ENCODE measurements at places on chromosomes 2 and 18.

DNA sequence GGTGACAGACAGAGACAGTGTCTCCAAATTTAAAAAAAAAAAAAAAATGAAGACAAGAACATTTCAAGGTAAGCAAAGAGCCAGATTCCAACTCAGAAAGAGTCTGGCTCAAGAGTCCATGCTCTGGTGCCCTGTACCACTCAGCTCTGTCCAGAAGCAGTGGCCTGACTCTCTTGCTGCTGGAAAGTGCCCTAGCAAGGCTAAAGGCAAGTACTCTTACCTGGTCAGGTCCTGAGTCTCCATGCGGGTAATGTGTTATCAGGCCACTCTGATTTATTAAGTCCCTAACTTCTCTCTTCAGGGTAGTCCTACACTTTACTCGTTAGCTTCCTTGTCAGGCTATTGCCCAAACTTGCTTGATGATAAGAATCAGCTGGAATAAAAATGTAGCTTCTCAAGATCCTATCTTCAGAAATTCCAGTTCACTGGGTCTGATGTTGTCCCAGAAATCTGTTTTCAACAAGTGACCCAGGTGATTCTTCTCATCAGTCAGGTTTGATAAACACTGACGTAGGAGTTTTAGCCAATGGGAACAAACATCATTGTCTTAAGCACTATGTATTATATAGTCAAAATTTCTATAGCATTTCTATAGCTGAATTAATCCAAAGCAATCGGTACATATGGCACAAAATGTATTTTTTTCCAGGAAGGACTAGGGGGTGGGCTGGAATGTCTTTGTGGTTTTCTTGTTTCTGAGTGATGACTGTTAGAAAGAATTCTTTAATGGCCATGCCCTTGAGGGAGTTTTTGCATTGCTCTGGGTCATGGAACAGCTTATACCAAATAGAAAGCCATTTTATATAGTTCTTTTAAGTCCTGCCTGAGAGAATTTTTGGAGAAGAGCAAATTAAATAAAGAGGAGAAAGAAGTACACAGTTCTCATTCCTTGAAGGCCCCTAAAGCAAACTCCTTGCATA lies 139.9 kb upstream of the DNMT3A start:
- DNase-seq = no peak

GRCh38 chr2:182717416-182717815 lies 1.4 kb downstream of the DNAJC10 start:
- no peak for DNase-seq

GRCh38 chr18:12751503-12751884 lies 48.7 kb downstream of the PSMG2 start:
- DNase-seq = no peak

DNA sequence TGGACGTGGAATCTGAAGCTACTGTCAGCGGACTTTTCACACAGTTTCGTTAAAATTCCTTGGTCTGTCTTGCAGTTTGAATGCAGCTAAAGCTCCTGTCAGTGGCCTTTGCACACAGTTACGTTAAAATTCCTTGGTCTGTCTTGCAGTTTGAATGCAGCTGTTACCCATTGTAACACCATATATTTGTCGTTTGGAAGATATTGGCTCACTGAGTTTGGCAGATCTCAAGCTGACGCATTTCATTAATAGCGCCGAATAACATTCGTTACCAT lies 1.0 kb downstream of the LIMS1 start:
- no peak for DNase-seq

DNA sequence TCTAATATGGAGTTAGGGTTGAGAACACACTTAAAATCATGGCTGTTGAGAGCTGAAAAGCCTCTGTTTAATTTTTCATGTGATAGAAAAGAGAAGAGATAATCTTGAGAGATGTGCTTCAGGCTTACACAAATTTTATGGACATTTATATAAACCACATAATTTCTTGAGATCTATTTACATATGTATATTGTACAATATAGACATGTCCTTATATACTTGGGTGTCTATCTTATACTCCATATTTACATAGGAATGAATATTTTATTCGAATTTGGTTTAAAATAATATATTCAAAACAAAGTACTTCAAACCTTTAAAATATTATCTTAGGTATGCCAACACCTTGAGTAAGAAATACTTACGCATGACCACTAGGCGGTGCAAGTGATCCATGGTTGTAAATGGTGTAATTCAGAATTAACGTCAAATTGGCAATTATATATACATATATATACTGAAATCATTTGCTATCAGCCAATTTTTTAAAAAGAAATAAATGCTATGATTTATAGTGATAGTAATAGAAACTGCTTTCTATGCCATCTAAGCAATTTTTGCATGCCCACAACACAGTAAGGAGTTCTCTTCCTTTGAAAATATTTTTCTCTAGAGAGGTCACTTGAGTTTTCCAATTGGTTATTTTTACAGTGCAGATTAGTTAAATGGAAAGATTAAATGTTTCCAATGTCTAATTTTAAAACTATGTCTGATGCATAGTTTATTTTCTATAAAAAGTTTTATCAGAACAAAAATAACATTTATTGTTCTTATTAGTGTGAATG lies 37.6 kb upstream of the SPAG16 start:
- peak; percentile 47 for DNase-seq

GRCh38 chr2:6855860-6856547 lies 9.7 kb downstream of the CMPK2 start:
- DNase-seq = no peak

GRCh38 chr2:180554330-180554729 lies 426.1 kb upstream of the UBE2E3 start:
- DNase-seq = no peak

DNA sequence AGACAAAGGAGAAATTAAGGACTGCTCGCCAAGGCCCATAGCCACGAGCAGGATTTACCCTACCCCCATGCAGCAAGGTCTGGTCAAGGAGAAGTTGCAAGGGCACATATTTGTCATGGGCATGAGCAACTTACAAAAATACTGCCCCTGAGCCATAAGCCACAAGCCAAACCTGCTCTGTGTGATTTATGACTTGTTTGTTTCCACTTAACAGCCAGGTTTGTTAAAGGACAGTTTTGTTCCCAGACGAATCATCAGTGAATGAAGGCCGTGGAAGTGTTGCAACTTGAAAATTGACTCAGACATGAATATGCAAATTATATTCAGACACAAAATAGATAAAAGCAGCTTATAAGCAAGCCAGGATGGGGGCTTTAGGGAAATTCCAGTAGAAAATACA lies 31.3 kb upstream of the EVA1A start:
- DNase-seq = no peak

DNA sequence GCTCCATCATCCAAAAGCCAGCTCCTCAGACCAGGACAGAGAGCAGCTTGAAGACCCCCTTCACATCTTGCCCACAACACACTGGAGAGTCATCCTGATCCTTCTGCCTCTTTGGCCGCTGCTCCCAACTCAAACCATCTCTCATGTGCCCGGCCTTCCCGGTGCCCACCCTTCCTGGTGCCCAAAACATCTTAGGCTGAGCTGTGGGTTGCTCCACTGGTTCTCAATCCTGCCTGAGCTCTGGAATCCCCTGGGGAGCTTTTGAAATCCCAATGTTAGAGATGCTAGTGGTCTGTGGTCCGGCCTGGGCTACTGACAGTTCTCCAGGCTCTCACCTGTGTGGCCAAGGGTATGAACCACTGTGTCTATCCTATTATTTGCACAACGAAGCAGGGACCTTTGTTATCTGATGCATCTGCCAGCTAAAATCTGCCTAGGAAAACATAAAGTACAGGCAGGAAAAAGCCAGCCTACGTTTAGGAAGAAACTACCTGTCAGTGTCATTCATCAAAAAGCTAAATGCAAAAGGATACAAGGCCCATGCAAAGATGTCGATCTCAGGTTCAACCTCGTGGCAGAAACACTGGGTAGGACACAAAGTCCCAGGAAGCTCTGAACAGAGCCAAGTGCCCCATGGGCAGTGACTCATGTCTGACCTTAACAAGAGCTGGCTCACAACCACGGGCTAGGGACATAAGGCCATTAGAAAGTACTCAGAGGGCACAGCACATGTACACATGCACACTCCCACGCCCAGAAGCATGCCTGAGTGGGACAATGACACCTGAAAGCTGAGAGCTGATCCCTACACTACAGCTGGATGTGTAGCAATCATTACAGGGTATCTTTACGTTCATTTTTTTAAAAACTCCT lies 30.8 kb downstream of the TBC1D8 start:
- no peak for DNase-seq

DNA sequence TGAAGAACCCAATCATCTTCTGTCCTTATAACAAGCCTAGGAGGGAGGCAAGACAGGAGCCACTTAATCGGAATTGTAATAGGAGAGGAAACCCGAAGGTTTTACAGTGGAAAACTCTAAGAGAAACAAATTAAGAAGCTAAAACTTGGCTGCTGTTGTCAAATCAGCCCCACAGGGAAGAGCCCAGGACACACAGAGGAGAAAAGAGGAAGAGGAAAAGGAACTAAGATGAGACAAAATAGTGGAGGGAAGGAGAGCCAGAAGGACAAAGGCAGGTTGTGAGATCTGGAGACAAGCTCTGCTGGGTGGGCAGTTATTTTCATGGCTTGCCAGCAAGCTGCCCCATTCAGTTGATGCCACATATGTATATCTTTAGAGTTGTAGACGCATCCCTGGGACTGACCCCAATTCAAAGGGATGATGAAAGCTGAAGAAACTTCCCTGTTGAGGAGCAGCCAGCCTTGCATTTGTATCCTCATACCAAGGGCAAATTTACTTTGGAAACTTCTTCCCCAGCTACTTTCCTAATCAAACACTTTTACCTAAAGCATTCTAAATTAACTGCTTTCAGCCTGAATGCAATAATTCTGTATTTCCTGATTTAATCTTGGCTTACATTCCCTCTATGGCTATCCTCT lies 499.8 kb upstream of the MEIS1 start:
- DNase-seq = no peak

DNA sequence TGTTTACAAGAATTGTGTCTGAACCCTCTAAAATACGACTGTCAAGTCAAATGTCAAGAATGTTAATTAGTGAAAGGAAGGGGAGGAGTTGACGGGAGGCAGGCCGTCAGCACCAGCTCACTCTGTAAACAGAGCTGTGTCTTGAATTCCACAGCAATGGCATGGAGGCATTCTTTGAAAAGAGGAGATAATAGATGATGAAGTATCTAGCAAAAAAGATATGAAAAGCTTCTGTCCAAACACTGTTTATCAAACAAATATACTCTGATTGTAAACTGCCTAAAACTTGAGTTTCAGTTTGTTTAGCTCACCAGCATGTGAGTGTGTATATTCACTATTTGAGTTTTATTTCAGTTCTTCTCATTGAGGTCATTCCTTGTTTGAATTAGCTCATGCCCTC lies 94.7 kb upstream of the CDC42EP3 start:
- no peak for DNase-seq

DNA sequence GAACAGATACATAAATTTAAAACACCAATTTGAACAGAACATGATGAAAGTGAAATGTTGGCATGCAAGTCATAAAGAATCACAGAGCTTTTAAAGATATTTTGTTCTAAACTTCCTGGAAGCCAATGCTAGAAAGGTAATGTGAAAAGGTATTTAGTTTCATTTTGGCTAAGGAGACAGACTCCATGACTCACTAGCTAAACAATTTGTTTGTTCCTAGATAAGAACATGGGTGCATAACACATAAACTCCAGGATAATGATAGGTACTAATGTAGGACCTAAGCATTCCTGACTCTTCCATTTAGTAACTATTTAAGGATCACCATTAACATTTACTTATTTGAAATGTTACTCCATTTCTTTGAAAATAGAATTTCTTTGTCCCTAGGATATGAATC lies 292.5 kb upstream of the CNTNAP5 start:
- DNase-seq = no peak

- DNase-seq = no peak
These were observed 19.1 kb upstream of the ZNF804A start for GRCh38 chr2:184579226-184579625.

DNA sequence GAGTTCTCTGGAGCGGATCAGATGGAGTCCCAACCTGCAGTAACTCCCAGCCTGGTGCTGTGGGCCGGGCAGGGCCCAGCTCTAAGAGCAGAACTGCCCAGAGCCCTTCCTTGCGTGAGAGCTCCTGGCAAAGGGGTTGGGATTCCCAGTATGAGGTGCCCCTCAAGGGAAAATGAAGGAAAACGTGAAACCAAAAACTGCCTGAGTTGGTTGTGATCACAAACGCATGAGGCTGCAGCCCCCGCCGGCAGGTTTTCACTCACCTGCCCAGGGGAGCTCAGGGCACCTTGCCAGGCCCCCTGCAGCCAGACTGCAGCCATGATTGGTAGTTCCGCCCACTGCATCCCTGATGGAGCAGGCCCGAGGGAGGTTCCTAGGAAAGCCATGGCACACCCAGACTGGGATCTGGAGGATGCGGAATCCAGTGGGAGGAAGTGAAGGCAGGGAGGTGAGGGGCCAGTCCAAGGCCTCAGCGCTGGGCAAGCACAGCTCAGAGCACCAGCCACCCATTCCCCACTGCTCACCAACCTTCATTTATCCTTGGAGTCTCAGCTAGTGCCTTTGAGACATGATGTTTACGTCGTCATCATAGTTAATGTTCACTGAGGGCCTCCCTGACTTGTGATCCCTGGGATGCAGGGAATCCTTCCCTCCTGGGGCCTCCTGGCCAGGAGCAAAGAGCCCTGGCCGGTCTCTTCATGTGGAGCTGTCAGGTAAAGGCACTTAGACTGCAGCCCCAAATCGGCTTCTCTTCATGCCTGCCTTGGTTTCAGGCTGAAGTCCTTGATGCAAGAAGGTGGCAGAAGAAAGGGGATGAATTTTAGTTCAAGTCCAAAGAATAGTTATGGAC lies 103.2 kb downstream of the INHBB start:
- DNase-seq = no peak

DNA sequence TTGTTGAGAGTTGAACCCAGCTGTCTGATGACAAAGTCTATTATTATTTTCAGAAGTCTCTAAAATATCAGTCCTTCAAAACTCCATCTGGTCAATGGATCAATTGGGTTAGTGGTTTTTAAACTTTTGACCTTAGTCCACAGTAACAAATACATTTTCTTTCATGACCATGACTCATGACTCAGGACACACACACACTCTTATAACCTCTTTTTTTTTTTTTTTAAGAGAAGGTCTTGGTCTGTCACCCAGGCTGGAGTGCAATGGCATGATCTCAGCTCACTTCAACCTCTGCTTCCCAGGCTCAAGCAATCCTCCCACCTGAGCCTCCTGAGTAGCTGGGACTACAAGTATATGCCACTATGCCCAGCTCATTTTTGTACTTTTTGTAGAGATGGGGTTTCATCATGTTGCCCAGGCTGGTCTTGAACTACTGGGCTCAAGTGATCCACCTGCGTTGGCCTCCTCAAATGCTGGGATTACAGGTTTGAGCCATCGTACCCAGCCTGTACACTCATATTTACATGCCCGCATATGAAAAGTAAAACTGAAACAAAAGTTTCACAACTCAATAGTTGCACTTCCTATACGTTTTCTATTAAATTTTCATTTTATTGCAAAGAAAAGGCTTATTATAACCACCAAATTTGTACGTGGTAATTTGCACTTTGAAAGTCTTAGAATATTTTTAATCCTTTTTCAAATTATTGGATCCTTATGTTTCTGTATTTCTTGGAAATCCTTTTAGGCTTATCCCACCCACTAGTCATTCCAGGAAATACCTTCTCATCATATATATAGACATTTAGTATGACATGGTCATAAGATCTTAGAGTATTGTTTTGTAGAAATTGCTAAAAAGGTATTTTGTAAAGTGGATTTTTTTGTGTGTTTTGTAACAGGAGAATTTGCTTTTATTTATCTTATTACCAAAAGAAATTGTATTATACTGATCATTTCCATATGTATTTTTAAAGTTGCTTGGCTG lies 199.0 kb downstream of the LPIN1 start:
- no peak for DNase-seq

- no peak for DNase-seq
These were observed 18.2 kb downstream of the MPHOSPH10 start for GRCh38 chr2:71148506-71149063.

- DNase-seq = no peak
These were observed 478.1 kb upstream of the MAP2 start for GRCh38 chr2:208945719-208946256.

All from neuronal stem cell (in vitro differentiated cells).